ENCODE measurements at places on chromosomes 2 and 18.

DNA sequence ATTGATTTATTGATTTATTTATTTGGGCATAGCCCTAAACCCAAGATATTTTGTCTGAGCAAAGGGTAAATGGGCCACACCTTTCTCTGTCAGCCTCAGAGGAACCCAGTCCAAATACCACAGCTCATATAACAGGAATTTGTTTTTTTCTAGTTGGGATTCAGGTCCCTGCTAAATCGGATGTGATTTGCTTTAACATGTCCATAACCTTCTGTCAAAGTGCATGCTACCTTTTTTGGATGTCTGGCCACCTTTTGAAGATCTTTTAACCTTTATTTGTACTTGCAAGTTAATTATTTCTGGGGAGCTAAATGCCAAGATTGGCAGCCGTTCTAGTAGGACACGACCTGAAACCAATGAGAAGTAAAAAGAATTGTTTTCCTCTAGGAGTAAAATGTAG is 303.2 kb upstream of the UBE2E3 start:
- no peak for DNase-seq

- DNase-seq, result no peak
Observed at GRCh38 chr2:201813996-201814760, 7.8 kb downstream of the CDK15 start.

DNA sequence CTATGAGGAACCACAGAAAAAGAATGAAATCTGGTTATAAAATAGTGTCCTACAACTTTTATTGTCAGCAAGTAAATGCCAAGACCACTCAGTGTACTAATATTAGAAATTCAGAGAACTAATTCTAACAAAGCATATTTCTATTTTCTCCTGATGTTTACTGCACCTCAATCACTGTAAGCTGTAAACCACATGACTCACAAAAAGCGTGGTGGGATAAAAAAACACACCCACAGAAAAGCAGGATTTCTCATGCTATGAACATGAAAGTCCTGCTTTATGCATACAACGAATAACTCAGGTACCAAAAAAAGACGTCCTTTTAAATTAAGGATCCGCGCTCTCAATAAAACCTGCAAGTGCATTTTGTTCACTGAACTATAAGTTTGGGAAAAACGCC is 797 bp downstream of the TXNL4A start:
- no peak for DNase-seq

DNA sequence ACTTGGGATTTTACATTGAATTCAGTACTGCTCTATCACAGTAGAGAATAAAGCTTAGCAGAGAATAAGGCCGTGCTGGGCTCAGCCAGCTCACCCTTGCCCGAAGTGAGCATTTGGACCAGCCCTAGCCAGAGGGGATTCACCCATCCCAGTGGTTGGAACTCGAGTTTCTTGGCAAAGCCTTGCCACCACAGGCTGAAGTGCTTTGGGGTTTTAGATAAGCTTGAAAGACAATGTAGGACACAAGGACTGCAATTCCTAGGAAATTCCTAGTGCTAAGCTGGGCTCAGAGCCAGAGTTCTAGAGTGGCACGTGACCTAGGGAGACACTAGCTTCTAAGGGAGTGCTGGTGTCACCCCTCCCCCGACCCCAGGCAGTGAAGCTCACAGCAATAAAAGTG is 28.0 kb downstream of the SERPINB11 start:
- no peak for DNase-seq

GRCh38 chr2:188610827-188611226 is 319.2 kb downstream of the GULP1 start:
- DNase-seq, result no peak

- DNase-seq, result no peak
Observed at GRCh38 chr2:151278487-151278886, 11.0 kb downstream of the NMI start.

DNA sequence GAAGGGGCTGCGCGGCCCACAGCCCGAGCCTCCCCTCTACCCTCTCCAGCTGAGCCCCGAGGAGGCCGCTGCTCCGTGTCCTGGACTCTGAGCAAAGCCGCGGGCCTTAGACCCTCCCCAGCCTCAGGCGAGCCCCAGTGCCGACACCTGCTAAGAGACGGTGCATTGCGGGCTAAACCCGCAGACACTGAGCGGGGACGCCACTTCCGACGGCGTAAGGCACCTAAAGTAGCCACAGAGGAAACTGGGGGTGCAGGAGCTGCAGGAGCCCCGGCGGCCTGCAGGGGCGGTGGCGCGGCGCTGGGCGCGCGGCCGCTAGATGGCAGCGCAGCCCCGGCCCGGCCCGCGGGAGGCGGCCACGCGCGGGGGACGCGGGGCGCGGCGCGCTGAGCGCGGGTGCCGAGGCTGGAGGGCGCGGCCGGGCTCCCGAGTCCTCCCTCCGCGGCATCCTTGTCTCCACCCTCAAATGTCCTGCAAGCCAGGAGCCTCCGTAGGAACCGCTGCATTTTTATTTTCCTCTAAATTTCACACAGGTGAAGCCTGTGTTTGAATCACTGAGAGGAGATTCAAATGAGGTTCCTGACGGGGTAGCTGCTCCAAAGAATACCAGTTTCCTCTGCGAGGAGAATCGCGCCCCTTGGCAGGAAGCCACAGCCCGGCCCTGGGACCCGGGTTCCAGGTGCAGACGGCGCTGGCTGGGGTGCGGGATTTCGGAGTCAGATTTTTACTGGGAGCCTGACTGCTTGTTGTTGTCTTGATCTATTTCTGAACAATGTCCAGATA is 650.5 kb downstream of the GALR1 start:
- DNase-seq, result peak; percentile 60

- no peak for DNase-seq
Observed at GRCh38 chr2:112671801-112672200, 26.1 kb downstream of the SLC20A1 start.

DNA sequence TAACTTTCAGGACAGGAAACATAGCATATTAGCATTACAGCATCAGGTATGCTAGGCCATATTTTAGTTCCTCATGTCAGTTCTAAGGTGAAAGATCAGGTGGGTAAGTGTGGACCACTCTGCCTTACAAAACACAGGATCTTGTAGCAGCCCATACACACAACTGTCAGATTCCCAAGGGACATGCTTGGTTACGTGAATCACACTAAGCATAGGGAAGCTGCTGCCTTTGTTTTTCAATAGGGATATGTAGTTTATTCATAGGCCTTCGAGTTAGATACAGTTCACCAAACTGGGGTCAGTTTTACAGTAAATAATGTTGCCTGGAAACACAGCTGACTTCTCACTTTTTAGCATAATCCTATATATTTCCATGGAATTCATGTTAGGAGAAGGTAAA is 116.1 kb upstream of the OTX1 start:
- no peak for DNase-seq

DNA sequence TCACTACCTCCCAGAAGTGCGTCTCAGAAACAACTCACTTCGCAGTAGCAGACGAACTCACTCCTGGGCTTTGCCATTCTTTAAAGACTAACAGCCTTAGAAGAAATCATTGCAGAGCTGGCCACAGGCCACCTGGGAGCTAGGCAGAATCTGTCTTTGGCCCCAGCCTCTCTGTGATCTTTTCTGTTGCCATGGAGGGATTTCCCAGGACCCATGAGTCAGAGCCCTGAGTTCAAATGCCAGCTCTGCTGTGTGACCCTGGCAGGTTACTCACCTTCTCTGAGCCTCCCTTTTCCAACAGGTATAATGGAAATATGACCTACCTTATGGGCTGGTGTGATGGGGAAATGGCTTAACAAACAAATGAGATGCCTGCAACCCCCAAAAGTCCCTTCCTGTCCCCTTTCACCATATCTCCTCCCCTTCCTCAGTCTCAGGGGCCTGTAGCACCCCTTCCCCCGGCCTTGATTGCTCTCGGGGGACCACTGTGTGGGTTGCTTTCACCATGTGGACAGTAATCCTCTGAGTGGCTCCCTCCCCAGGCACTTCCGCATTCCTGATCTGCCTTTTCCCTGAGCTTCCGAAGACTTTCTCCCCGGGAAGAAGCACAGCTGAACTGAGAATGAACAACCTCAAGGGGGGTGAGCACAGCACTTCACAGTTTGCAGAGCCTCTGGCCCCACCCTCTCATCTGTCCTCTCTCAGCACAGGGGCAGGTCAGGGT is 34.0 kb upstream of the SLC66A3 start:
- no peak for DNase-seq

GRCh38 chr18:6650747-6651146 is 78.8 kb upstream of the ARHGAP28 start:
- DNase-seq, result no peak

GRCh38 chr2:219352448-219353023 is 20.0 kb upstream of the RESP18 start:
- peak; percentile 53 for DNase-seq

- DNase-seq, result no peak
Observed at GRCh38 chr2:128316777-128317180, 1.9 kb downstream of the HS6ST1 start.

GRCh38 chr2:130981667-130982066 is 111.6 kb downstream of the FAM168B start:
- DNase-seq, result no peak

GRCh38 chr2:216132585-216132984 is 23.4 kb downstream of the XRCC5 start:
- no peak for DNase-seq

Data from naive thymus-derived CD8-positive, alpha-beta T cell (primary cell).